ENCODE measurements at places on chromosomes 12 and 14.

DNA sequence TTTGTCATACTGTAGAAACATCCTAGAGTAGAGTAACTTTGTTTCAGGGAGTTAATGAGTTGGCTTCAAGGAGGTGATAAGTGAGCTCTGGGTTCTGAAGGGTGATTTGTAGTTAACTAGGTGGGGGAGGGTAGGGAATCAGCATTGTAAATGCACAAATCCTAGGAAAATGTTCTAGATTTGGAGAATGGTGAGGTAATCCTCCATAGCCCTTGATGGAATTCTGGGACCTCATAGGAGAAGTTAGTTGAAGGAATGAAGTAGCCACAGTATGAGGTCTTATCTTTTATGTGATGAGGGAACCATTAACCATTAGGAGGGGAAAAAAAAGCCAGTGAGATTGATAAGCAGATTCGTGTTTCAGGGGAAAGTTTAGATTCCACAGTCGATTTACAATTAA, 8.0 kb downstream of the CNOT2 start:
- no peak for DNase-seq

DNA sequence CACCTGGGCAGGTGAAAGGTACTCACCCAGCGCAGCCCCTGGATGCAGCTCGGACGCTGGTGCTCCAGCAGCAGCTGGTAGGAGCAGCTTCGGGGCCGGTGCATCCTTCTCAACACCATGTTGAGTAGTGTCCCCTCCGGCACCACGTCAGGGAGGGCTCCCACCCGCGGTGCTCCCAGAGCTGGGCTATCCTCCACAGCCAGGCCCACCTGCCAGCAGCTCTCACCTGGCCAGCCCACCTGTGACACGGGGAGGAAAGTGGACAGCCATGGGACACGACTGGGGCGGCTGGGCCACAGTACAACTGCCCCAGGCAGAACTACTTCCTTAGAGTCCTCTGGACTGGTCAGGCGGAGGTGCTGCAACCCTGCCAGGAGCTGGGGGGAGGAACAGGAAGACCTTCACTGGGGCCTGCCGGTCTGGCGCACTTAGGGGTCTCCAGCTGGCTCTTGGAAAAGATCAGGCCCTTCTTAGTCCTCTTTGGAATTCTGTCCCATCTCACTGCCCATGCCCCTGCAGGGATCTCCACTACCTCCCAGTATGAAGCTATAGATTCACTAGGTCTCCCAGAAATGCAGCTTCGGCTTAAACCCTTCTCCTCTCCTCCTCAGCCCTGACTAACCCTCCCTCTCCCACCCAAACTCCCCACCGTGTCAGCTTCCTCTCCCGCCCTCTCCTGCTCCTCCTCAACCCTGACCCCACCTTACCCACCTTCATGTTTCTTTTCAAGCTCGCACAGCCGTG, 668 bp downstream of the RAPGEF3 start:
- DNase-seq = no peak

- no peak for DNase-seq
Measured at GRCh38 chr12:34388636-34389377, 366.5 kb downstream of the ALG10 start.

DNA sequence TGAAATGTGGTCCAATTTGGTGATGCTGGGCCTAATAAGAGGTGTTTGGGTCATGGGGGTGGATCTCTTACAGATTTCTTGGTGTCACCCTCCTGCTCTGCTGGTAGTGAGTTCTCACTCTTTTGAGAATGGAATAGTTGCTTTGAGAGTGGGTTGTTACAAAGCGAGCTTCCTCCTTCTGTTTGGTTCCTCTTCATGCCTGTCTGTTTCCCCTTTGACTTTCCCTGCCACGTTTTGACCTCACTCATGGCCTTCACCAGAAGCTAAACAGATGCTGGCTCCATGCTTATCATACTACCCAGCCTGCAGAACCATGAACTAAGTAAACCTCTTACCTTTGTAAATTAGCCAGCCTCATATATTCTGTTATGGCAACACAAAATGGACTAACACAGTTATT, 57.7 kb upstream of the LDHB start:
- DNase-seq = no peak

DNA sequence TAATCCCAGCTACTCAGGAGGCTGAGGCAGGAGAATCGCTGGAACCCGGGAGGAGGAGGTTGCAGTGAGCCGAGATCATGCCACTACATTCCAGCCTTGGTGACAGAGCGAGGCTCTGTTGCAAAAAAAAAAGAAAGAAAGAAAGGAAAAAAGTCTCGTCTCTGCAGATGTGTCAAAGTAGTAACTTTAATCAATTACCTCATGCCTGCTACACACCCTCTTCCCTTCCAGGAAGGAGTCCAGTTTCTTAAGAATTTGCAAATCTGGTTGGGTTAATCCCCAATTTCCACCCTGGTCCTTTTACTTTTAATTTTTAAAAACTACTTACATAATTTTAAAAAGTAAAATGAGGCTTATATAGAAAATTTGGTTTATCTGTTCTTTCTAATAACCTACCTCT, 234.5 kb upstream of the KITLG start:
- no peak for DNase-seq

DNA sequence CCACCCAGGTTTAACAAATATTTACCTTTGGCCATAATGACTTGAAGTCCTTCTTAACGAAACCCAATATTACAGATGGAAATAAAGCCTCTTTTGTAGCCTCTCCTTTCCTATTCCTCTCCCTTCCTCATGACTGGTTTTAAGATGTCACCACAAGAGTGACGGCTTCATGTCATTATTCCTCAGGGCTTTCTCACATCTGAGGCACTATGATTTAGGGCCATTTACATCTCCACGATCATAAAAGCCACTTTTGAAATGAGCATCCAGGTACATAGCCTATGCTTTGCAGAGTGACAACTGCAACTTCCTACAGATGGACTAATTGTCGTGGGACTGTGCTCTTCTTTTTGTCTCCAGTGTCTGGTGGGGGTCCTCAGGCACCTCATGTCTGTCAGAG, 32.3 kb upstream of the DACT1 start:
- DNase-seq = no peak

DNA sequence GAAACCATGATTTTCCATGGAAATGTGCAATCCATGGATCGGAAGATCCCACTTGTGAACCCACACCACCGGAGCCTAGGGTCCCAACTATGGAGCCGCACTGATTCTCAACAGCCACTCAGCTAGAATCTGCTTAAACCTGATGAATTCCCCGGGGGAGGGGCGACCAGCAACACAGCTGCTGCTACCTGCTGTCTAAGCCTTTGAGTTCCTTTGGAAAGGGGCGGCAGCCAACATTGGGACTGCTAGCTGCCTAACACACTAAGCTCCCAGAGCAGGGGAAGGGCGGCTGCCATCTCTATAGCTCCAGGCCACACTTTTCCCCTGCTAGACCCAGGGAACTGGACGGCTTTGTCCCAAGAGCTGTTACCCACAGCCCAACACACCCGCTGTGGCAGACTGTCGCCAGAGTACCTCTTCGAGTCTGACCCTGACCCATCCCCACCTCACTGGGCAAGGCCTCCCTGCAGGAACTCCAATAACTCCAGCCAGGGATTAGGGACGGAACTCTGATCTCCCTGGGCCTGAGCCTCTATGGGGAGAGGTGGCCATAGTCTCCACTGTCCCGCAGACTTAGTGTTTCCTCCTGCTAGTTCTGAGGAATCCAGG, 205.8 kb upstream of the SLC16A7 start:
- DNase-seq = no peak

- DNase-seq = no peak
Measured at GRCh38 chr12:130177635-130178242, 15.5 kb downstream of the FZD10 start.

- no peak for DNase-seq
Measured at GRCh38 chr12:80293759-80294158, 150.3 kb upstream of the PTPRQ start.

- peak; percentile 33 for DNase-seq
Measured at GRCh38 chr14:20986811-20987210, 3.0 kb upstream of the METTL17 start.

DNA sequence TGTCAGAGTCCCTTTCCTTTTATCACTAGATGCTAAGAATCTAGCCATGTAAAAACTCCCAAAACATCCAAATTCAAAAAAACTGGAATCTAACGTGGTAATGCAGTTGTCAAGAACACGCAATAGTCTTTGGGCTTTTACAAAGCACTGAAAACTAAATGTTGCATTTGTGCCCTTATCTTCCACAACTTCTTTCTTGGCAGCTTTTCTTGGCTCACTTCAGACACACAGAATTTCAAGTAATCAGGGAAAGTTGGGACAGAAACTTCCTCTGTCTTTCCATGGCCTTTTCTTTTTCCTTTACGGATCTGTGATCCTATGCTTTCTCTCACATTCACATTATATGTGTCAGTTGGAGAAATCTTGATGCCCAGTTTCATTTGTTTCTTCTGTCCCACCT, 136.0 kb downstream of the CRADD start:
- DNase-seq = no peak

GRCh38 chr14:78403278-78403815, 233.2 kb downstream of the NRXN3 start:
- no peak for DNase-seq

- DNase-seq = peak; percentile 62
Measured at GRCh38 chr14:50961605-50962221, 17.4 kb upstream of the PYGL start.

GRCh38 chr12:39402922-39403321, 40.0 kb downstream of the KIF21A start:
- DNase-seq = no peak

GRCh38 chr12:120994589-120995337, 16.4 kb downstream of the HNF1A start:
- DNase-seq = no peak

- no peak for DNase-seq
Measured at GRCh38 chr12:41092115-41092514, 96.0 kb upstream of the PDZRN4 start.
